ENCODE measurements at places on chromosomes 12 and 14.

DNA sequence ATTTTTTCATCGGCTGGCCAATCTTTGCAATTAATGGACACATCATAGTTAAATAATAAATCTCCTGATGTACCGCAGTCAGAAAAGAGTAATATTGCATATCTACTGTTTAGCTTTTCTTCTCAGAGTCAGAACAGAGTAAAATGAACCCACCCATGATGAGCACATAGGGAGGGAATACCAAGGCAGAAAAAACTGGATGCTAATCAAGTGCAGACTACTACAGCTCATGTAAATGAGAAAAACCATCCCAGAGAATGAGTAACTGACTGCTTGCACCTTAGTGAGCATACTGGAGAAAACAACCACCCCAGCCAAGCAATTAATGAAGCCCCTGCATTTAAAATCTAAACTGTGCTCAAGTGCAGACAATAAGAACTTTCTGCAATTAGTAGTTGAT lies 483.7 kb downstream of the MDGA2 start:
- H3K4me3 ChIP-seq, result no peak overlapping the region
- H3K4me1 ChIP-seq, result no peaks in the 10 kb centered on the region
- H3K27ac ChIP-seq, result no peak overlapping the region
- H3K27me3 ChIP-seq, result no peaks in the 10 kb centered on the region
- DNase-seq, result no peak

DNA sequence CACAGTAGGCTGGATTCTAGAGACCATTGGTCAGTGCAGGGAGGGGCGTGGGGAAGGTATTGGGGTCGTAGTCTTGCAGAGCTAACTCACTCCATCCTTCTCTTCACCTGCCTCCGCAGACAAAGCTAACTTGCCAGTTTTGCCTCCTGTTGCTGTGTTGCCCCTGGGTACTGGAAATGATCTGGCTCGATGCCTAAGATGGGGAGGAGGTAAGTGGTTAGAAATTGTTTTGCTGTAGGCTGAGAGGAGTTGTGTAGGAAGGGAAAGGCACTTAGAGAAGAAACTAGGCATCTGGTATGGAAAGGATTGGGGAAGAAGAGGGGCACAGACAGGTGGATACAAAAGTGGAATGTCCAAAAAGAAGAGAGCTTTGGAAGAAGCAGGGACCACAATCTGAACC lies 11.1 kb downstream of the DGKA start:
- peaks cover 23% of the 10 kb centered on the region for H3K4me1 ChIP-seq
- peaks cover 41% of the 10 kb centered on the region for H3K36me3 ChIP-seq
- H3K4me3 ChIP-seq, result no peak overlapping the region
- no peak for DNase-seq

GRCh38 chr12:31466768-31467167 lies 124.2 kb downstream of the DENND5B start:
- peaks cover 12% of the 10 kb centered on the region for H3K36me3 ChIP-seq
- no peak for DNase-seq
- H3K27me3 ChIP-seq, result no peaks in the 10 kb centered on the region
- H3K4me1 ChIP-seq, result peaks cover 9% of the 10 kb centered on the region

- no peaks in the 10 kb centered on the region for H3K27me3 ChIP-seq
- H3K4me1 ChIP-seq, result no peaks in the 10 kb centered on the region
- no peaks in the 10 kb centered on the region for H3K36me3 ChIP-seq
- no peak overlapping the region for H3K27ac ChIP-seq
Observed at GRCh38 chr14:37230551-37231194, 32.9 kb downstream of the MIPOL1 start.

DNA sequence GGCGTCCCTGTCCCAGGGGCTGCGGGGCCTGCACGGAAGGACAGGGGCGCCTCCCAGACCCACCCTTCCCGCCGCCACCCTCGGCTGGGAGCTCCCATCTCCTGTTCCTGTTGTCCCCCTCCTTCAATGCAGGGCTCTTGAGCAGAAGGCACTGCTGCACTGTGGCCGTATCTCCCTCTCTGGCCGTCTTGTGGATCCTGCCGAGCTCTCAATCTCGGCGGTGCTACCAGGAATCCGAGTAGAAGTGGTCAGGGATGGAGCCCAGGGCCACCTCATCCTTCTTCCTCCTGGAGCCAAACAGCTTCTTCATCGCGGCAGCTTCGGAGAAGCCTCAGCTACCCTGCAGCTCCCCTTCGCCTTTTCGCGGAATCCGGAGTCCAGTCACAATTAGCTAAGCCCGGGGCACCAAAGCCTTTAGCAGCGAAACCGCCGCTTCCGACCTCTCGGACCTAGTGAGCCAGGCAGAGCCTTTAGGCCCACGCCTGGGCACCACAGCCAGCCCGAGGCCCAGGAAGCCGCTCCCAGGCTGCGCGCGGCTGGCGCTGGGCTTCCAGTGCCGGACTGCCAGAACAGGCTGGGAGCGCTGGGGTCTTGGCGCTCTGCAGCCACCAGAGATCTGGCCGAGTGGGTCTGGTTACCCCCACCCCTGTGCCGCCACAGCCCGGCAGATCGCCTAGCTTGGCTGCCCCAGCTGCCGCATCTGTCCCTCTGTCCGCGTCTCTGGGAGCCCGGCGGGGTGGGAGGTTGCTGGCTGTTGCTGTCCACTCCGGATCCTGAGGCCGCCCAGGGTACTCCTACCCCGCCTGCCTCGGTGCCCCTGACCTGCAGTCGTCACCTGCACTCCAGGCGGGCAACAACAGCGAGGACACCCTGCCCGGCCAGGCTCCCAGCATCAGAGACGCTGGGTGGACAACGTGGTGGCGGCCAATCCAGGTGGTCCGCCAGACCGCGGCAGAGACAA lies 69.1 kb downstream of the ASCL4 start:
- H3K4me3 ChIP-seq, result peak overlapping the region; percentile 66
- peaks cover 61% of the 10 kb centered on the region for H3K27me3 ChIP-seq
- no peak for DNase-seq
- peaks cover 14% of the 10 kb centered on the region for H3K4me1 ChIP-seq
- no peaks in the 10 kb centered on the region for H3K36me3 ChIP-seq

DNA sequence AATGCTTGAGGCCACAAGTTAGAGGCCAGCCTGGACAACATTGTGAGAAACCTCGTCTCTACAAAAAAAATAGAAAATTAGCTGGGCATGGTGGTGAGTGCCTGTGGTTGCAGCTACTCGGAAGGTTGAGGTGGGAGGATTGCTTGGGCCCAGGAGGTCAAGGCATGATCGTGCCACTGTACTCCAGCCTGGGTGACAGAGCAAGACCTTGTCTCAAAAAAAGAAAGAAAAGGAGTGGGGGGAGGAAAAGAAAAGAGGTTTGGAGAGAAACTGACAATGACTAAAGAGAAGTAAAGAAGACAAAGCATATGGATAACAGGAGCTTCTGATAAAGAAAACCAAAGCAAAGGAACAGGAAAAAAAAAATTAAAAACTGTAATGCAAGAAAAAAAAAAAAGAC lies 37.4 kb upstream of the SELPLG start:
- H3K27me3 ChIP-seq, result no peaks in the 10 kb centered on the region
- H3K4me3 ChIP-seq, result no peak overlapping the region
- peaks cover 13% of the 10 kb centered on the region for H3K4me1 ChIP-seq
- no peak overlapping the region for H3K27ac ChIP-seq

DNA sequence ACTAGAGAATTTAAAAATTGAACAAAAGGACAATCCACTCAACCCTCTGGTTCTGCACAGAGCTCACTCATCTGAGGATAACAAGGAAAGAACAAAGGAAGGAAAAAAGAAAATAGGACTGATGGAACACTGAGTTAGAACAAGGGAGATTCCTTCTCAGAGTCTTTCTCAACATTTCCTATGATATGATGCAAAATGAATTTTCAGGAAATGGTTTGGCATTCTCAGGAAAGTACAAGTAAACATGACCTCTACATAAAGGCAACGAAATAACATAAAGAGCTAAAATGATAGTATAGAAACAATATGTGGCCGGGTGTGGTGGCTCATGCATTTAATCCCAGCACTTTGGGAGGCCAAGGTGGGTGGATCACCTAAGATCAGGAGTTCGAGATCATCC lies 135.8 kb downstream of the ITPR2 start:
- H3K27ac ChIP-seq, result no peak overlapping the region
- no peaks in the 10 kb centered on the region for H3K27me3 ChIP-seq
- H3K4me1 ChIP-seq, result no peaks in the 10 kb centered on the region
- H3K36me3 ChIP-seq, result peaks cover 44% of the 10 kb centered on the region

DNA sequence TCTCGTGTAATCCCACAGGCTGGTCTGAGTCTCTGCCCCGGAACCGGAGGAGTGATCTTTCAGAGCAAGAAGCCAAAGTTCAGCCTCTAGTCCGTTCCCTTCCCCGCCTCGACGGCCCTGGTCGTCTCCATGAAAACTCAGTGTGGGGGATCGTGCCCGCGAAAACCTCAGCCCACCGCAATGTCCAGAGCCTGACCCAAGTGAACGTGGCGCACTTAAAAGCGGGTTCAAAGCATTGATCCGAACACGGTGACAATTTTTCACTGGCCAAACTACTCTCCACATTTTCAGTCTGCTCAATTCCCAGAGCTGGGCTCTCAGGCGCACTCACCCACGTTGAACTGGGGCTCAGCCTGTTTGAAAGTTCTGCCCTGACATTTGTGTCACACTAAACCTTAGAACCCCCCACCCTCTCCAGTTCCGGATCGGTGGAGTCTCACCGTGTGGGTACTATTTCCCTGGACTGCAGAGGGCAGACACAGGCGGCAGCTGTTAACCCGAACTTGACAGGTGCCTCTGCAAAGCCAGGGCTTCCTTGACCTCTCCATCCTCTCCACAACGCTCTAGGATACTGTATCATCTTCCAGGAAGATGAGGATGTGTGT lies 886 bp upstream of the PRICKLE1 start:
- peak; percentile 1 for DNase-seq
- peak overlapping the region; percentile 31 for H3K27ac ChIP-seq
- H3K4me1 ChIP-seq, result peaks cover 11% of the 10 kb centered on the region
- H3K4me3 ChIP-seq, result peak overlapping the region; percentile 82
- no peaks in the 10 kb centered on the region for H3K36me3 ChIP-seq

GRCh38 chr12:85872497-85873091 lies 1.5 kb upstream of the NTS start:
- no peak for DNase-seq
- H3K36me3 ChIP-seq, result no peaks in the 10 kb centered on the region
- no peak overlapping the region for H3K4me3 ChIP-seq

Measured in stimulated activated naive B cell treated with anti-CD40 and anti-IgM and Interleukin-4, amounts not matched to agents 10 μg/mL and 1 μg/mL and 100 μg/mL, for 72 hours (primary cell).